ENCODE measurements at places on chromosomes 12 and 14.

GRCh38 chr12:39852346-39852745, 232.7 kb upstream of the ABCD2 start:
- no peak for DNase-seq

DNA sequence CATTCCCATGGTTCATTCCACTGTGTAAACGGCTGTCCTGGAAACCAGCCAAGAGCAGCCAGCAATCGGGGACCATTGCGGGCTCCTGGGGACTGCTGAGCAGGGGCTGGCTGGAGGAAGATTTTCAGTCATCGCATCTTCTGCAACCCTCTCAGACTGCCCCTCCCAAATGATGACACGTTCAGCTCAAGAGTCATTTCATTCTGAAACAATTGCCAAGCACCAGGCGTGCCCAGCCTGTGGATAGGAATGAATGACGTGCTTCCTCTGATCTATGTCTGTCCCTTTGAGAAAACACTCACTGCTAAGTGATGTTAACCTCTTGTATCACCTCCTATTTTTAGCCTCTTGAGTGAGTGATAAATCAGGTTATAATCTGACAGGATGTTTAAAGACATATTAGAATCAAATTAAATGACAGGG, 62.0 kb downstream of the NDUFA12 start:
- peak; percentile 80 for DNase-seq

- DNase-seq: peak; percentile 81
Measured at GRCh38 chr12:75658901-75659823, 147.8 kb upstream of the KRR1 start.

DNA sequence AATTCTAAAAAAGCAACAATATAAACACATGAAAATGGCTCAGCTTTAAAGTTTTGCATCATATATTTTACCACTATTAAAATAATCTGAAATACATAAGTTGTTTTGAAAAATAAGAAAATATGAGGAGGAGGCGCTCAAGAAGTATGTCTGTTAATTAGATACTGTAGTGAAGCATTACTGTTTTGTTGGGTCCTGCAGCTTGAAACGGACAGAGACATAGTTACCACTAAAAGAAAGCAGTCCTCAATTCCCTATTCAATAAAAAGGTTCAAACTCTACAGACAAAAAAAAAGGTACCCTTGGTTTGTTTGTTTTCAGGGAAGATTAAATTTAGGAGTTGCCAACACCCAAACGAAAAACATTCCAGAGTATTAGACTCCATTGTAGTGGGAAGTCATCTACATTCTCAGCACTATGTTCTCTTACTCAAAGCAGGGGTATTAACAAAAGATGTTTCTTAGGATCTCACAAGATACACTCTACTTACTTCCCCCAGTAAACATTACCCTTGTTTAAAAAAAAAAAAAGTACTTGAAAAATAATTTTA, 3.0 kb downstream of the PAWR start:
- no peak for DNase-seq

- DNase-seq: peak; percentile 57
Measured at GRCh38 chr14:50013198-50013918, 103.0 kb downstream of the VCPKMT start.

GRCh38 chr14:68688872-68689371, 103.9 kb downstream of the ZFP36L1 start:
- DNase-seq: peak; percentile 29

DNA sequence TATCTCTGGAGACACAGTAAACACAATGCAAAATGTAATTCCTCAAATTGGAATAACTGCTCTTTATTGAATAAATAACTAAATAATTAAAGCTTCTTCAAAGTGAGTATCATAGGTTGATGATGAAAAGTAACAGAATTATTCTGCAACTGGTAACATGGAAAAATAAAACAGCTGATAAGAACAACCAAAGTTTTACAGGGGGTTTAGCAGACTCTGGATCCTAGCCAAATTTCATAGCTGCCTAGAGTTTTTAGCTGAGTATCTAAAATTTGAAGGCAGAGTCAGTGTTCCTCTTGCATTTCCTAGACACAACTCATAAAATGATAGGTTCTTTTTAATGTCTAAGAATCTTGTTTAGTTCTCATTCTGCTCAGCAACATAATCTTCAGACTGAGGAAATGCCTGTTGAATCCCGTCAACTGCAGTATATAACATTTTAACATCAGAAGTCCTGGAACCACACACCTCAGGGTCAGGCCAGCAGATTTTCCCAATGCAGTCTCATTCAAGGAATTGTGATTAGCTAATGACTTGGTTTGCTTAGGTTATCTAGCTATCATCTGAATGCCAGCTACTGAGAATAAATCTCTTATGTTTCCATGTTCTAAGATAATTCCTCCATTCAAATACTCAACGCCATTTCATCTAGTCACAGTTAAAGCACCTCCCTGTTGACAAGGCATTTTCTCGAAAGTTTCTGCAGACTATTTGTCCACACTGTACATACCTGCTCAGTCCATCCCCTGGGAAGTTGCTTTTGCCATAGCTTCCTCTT, 411.6 kb downstream of the BCAT1 start:
- no peak for DNase-seq

DNA sequence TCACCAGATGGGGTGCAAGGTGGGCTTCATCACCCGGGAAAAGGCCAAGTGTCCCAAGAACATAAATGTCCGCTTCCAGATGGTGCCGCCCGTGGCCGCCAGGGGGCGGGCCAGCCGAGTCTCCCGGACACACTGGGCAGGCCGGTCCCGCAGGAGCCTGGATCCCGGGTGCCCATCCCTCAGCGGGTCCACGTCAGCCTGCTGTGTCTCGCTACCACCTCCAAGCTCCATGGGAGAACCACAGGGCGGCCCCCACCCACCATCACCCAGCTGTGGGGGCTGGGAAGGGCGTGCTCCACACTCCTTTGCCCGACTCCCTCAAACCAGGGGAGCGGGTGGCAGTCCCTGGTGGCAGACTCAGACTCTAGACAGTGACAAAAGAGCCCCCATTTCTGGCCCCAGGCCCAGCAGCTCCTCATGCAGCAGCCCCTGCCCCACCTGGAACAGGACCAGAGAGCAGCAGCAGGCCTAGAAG, 22.0 kb upstream of the NUDT14 start:
- peak; percentile 65 for DNase-seq

DNA sequence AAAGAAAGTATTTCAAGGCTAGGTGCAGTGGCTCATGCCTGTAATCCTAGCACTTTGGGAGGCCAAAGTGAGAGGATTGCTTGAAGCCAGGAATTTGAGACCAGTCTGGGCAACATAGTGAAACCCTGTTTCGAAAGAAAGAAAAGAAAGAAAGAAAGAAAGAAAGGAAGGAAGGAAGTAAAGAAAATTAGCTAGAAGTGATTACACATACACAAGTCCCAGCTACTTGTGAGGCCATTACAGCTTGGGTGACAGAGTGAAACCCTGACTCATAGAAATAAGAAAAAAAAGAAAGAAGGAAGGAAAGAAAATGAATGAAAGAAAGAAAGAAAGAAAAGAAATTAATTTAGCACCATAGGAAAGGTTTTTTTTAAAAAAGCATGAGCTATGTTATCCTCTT, 33.3 kb upstream of the PPP1CC start:
- DNase-seq: no peak

Measured in EL (cell line).